ENCODE measurements at places on chromosomes 16 and 17.

GRCh38 chr17:57337390-57337789 lies 81.1 kb downstream of the MSI2 start:
- H3K27ac ChIP-seq: no peak overlapping the region
- no peaks in the 10 kb centered on the region for H3K36me3 ChIP-seq
- DNase-seq: no peak

- H3K4me1 ChIP-seq: no peaks in the 10 kb centered on the region
- no peak for DNase-seq
- H3K27ac ChIP-seq: no peak overlapping the region
- no peaks in the 10 kb centered on the region for H3K36me3 ChIP-seq
- H3K4me3 ChIP-seq: no peak overlapping the region
Observed at GRCh38 chr16:57711993-57712392, 17.4 kb downstream of the DRC7 start.

DNA sequence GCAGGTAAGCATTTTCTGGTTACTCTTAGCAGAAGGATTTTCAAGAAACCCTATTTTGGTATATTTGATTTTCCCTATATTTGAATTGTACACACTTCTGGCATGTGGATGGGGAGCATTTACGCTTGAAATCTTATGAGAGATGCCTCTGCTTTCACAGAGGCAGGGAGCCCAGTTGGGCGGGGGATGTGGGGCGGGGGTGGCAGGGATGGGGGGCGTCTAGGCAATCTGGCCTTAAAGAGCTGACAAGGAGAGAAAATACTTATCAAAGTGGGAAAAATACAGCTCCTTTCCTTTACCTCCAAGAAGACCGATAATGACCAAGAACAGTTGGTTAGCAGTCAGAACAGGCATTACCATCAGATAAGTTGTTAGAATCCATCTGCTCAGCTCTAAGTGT lies 79.1 kb upstream of the NUDT7 start:
- H3K4me3 ChIP-seq: no peak overlapping the region
- H3K36me3 ChIP-seq: no peaks in the 10 kb centered on the region
- no peak overlapping the region for H3K27ac ChIP-seq
- H3K27me3 ChIP-seq: no peaks in the 10 kb centered on the region
- no peak for DNase-seq

DNA sequence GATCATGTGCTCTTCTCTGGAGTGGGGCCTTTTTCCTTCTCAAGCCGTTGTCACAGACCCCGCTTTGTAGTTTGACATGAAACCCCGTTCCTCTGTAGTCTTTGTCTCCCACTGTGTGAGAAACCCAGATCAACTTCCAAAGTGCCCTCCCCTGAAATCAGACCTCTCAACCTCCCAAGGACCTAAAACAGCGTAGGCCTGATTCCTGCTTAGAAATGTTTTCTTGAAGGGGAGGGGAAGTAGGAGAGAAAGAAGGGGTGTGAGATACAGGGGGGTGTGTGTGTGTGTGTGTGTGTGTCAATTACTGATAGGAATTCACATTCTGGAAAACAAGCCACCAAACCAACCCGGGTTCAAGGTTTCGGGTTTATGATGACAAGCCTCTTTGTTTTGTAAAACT lies 1.4 kb downstream of the UBE2O start:
- peak overlapping the region; percentile 89 for H3K4me3 ChIP-seq
- H3K4me1 ChIP-seq: peaks cover 9% of the 10 kb centered on the region
- no peaks in the 10 kb centered on the region for H3K36me3 ChIP-seq

Data from MM.1S (cell line).